Stimulated activated CD8-positive, alpha-beta memory T cell treated with anti-CD3 and anti-CD28 coated beads, Interleukin-4, amount 100 ng/mL, for 1 hour (primary cell): ENCODE measurements at places on chromosomes 2 and 18.

DNA sequence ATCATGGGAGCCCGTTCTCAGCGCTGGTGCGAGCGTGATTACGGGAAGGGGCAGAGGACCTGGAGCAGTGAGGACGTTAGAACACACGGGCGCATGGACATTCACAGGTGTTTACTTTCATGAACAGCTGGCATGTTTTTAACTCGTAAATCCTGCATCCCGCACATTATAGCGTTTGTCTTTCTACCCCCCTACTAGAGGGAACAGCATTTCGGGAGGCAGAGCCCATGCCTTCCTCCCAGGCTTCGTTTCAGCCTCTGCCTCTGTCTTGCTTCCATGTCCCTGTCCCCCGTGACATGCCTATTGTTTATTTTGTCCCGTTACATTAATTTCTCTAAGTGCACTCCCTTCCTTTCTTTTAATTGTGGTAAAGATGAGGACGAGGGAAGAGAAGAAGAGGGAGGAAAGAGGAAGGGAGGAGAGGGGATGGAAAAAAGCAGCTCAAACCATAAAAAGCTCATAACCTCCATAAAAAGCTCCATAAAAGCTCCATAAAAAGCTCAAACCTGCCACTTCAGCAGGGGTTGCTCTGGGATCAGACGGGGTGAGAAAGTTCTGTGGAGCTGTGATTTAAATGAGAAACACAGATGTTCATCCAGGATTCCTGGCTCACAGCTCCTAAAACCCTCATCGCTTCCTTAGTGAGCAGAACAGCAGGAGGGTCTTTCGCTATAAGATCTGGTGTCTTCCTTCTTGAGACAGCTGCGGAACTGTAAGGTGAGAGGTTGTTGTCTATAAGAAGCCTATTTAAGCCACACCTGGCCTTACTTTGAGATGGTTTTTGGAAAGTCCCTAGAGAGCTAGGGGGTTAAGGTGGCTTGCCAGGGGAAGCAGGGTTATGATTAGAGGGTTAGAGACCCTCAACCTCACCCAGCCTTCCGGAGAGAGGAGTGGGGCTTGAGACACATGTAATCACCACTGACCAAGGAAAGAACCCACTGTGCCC is 66.6 kb upstream of the SNTG2 start:
- no peak for DNase-seq

- no peak for DNase-seq
These were observed 135.0 kb downstream of the LAMA3 start for GRCh38 chr18:23824240-23824639.

- DNase-seq = no peak
These were observed 16.1 kb downstream of the CPSF3 start for GRCh38 chr2:9439536-9439935.

- DNase-seq = no peak
These were observed 10.0 kb downstream of the MYCN start for GRCh38 chr2:15950088-15950952.

GRCh38 chr2:71689393-71689792 is 236.0 kb downstream of the DYSF start:
- no peak for DNase-seq

GRCh38 chr2:195795879-195796278 is 138.9 kb downstream of the SLC39A10 start:
- no peak for DNase-seq

- no peak for DNase-seq
These were observed 155.6 kb downstream of the TTC27 start for GRCh38 chr2:32783469-32783868.

- no peak for DNase-seq
These were observed 209.1 kb downstream of the RAD51AP2 start for GRCh38 chr2:17309181-17309580.

- no peak for DNase-seq
These were observed 110.9 kb downstream of the INHBB start for GRCh38 chr2:120456867-120457266.

GRCh38 chr2:232388324-232388891 is 9.9 kb downstream of the ALPP start:
- DNase-seq = no peak

- DNase-seq = no peak
These were observed 119.0 kb downstream of the GULP1 start for GRCh38 chr2:188410504-188411235.

- no peak for DNase-seq
These were observed 57.8 kb downstream of the C18orf63 start for GRCh38 chr18:74373428-74373827.

GRCh38 chr18:46366201-46366600 is 262.0 kb downstream of the HAUS1 start:
- no peak for DNase-seq

- no peak for DNase-seq
These were observed 47.4 kb upstream of the RMDN2 start for GRCh38 chr2:37877457-37878315.

- DNase-seq = no peak
These were observed 10.5 kb downstream of the OBSL1 start for GRCh38 chr2:219560893-219561178.

- no peak for DNase-seq
These were observed 117.1 kb downstream of the CDH2 start for GRCh38 chr18:28059861-28060260.

- no peak for DNase-seq
These were observed 43.5 kb downstream of the DHRS9 start for GRCh38 chr2:169112841-169113240.
